Neural progenitor cell (in vitro differentiated cells): ENCODE measurements at places on chromosomes 11 and 22.

- peak; percentile 45 for DNase-seq
Measured at GRCh38 chr11:102640946-102641345, 15.8 kb upstream of the MMP20 start.

DNA sequence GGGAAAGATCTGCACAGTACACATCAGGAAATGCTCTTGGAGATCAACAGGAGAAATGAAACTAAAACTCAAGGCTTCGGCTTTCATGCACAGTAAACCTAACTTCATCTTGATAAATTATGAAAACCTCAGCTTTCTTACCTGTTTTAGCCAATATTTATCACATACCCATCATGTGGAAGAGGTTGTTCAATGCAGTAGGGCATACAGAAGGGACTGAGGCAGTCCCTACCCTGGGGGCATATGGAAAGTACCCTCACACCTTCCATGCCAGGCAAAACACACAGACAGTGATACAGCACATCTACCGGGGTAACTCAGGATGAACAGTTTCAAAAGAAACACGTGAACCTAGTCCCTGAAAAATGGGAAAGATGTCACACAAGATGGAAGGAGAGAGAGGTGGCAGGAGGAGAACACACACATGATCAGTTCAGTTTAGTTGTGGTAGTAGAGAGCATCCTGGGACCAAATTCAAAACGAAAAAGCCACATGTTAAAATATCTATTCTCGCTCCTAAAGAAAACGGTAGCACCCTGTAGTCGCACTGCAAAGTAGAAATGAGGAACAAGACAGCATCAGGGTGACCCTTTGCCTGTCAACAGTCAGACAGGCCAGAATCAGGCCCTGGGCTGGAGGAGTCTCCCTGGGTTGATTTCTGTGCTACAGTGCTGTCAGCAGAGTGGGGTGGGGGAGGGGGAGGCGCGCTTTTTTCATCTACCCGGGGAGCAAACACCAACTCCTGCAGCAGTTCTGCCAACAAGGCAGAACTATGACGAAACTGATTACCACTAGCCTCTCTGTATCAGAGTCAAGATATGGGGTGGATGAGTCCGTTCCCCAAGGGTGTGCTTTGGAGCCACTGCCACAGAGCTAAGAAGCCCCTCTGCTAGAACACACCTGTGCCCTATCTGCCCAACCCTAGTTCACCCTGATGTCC, 1.3 kb downstream of the HIRA start:
- peak; percentile 27 for DNase-seq

DNA sequence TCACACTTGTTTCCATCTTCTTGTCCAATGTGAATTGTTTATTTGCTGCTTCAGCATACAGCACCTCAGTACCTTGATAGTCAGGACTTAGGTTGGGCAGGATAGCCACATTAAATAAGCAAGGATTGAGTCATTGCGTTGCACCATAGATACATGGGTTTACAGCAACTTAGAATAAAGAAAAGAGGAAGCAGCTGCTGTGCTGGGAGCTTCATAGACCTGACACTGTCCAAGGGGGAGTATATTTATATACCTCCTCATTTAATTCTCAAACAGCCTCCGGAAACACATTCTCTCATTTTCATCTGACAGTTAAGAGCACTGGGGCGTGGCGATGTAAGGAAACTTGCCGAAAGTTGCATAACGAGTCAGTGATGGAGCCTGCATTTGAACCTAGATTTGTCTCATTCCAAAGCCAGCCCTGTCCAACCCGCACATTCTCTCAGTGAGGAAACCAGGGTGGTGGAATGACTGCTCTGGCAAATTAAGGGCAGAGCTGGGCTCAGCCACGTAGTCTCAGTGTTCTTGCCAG, 42.2 kb downstream of the UBASH3B start:
- DNase-seq: no peak

GRCh38 chr11:68549789-68550484, 89.4 kb downstream of the PPP6R3 start:
- no peak for DNase-seq

DNA sequence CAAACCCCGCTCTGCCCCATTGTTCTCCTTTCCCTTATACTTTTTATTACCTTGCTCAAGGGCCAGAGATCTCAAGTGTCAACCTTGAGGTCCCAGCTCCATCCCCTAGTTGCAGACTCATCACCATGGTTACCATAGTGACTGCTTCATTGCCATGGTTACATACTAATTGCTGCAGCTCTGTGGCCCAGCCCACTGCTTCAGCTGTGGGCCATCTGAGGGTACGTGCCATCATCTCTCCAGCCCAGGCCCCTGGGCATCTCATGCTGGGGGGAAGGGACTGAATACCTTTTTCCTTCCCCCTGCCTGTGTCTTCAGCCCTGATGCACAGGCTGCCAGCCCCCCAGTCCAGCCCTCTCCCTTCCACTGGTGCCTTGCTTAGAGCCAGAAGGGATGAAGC, 22.2 kb downstream of the TREH start:
- DNase-seq: no peak

DNA sequence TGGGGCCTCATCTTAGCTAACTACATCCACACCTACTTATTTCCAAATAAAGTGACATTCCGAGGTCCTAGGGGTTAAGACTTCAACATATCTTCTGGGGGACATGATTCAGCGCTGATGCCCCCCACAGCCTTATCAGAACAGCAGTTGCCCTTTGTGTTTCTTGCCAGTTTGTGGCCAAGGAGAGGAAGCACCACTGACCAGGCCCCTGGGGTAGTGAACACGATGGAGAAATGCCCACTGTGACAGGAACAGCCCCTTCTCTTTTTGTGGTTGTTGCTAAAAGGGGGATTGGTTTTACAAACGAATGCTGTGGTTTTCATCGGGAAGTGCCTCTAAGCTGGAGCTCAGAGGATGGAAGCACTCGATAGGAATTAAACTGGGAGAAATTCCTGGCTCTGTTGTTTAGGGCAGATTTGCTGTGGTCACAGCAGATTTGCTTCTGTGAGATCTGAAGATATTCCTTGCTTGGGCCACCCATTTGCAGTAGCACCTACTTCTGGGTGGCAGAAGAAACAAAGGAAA, 88.8 kb downstream of the ABTB2 start:
- no peak for DNase-seq

DNA sequence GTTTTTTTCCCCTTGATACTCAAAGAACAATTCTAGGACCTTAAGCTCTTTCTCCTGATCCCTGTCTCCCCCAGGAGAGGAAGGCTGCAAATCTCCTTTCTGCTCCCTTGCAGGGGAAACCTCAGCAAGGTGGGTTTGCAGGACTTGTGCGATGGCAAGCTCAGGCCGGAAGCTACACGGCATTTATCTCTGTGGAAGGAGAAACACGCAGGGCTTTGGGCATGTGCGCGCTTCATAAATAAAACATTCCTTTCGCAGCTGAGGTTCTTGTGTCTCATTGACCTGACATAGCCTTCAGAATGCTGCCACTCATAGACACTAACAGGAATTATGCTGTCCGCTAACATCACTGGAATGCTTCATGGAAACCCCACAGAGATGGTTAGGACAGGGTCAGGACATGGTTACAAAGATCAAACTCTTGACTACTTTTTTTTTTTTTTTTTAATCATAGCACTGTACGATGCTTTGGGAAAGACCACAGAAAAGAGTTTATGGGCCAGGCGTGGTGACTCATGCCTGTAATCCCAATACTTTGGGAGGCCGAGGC, 42.6 kb downstream of the SLN start:
- no peak for DNase-seq

GRCh38 chr22:25025491-25026400, 73.2 kb downstream of the KIAA1671 start:
- no peak for DNase-seq

DNA sequence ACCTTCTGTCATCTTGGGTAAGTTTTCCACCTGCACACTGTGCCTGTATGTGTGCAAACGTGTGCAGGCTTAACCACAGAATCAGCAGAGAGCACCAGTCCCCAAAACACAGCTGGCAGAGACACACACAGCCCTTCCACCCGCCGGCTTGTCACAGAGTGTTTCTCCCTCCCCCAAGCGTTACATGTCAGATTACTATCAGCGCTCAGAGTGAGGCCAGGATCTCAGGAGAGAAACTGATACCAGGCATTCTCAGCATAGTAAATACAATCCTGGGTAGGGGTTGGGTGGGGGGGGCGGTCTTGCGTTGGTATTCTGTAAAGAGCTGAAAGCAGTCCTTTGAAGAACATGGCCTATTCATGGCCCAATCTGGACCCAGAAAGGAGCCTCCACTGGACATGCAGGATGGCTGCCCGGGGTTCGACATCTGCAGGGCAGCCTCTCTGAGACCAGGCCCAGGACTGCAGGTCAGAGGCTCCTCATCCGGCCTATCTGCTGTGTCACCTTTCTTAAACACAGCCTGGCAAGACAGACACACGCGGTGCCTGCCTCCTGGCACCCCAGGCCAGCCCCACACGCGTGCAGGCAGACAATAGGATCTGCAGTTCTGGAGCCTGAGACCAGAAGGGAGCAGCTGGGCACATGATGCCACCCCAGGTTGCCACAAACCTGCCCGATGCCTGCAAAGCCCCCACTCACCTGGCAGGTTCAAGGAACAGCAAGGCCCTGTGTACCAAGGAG, 1.7 kb downstream of the OSBPL5 start:
- no peak for DNase-seq

- DNase-seq: no peak
Measured at GRCh38 chr11:106001304-106002012, 20.6 kb downstream of the MSANTD4 start.

GRCh38 chr11:123547180-123547579, 107.2 kb downstream of the SCN3B start:
- no peak for DNase-seq

DNA sequence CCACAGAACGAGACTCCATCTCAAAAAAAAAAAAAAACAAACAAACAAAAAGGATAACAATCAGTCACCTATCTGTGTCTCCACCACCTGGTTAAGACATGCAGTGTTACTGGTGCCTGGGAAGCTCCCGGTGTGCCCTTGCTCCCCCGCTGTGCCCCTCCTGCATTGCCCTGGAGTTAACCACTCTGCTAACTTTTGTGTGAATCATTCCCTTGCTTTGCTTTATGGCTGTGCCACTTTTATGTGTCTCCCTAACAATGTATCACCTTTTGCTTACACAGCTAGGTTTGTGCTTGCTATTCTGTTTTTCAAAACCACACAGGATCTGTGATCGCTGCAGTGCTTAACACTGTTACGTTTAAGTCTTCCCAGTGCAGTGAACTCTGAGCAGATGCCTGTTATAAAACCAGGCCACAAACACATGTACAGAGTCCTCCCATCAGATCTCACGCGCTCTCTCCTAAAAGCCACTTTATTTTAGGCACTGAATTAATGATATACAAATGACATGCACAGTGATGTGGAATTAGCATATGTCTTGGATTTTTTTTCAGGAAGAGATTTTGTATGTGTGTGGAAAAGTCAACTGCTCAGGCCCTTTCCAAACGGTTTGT, 69.9 kb downstream of the BUD13 start:
- DNase-seq: no peak

DNA sequence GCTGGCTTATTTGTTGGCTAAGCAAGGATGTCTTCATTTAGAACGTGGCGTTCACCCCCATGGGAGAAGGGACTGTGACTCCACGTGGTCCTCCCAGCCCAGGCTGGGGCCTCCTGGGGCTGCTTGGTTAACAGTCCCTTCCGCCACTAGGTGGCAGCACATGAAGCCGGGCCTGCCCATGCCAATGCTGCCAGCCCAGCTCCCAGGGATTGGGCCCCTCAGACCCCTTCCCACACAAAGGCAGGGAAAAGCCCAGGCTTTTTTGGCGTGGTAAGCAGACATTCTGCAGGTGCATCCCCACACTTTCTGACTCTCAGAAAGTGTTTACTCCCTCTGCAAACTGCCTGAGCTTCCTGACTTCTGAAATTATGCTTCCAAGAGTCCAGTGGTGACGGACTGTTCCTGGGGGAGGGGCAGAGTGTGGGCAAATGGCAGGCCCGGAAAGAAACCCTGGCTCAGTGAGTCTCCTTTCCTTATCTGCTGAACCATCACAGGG, 3.1 kb downstream of the CBX6 start:
- peak; percentile 91 for DNase-seq
